ENCODE measurements at places on chromosomes 6 and 20.

DNA sequence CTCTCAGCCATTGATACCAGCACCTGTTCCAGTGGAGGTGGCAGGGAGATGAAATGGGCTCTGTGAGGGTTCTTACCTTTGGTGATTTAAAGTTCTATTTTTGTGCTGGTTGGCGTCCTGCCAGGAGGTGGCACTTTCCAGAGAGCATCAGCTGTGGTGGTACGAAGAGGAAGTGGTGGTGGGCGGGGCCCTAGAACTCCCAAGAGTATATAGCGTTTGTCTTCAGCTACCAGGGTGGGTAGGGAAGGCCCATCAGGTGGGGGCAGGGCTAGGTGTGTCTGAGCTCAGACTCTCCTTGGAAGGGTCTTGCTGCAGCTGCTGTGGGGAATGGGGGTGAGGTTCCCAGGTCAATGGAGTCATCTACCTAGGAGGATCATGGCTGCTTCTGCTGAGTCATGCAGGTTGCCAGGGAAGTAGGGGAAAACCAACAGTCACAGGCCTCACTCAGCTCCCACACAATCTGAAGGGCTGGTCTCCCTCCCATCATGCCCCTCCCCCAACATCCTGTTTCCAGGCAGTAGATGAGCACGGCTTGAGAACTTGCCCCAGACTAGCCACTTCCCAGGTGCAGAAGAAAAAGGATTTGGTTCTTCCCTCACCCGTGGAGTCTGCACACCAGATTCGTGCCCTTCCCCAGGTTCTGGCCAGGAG is 46.6 kb downstream of the MOXD1 start:
- no peak for DNase-seq

- no peak for DNase-seq
Measured at GRCh38 chr20:50585678-50586077, 75.5 kb downstream of the PTPN1 start.

DNA sequence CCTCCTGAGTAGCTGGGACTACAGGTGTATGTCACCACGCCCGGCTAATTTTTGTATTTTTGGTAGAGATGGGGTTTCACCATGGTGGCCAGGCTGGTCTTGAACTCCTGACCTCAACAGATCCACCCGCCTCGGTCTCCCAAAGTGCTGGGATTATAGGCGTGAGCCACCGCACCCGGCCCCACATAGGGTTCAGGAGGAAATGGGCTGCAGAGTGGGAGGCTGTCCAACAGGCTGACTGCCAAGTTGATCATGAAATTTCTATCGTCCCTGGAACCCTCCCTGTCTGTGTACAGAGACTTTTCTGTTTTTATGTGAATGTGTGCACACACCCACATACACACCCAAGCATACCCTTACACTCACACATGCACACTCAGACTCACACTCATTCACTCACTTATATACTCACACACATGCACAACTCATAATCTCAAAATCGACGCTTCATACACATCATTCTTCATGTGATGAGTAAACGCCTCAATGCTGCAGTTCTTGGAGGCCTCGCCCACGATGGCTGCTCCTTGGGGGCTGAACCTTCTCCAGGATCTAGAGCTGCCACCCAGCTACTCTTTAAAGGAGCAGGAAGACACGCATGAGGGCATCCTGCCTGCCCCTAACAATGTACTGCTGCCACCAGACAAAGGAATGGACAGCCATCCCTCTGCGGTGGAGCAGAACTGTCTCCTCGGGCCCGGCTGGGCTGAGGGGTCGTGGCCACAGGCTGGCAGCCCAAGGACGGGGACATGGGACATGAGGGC is 35.6 kb downstream of the SUN5 start:
- no peak for DNase-seq

GRCh38 chr20:17786221-17786718 is 86.5 kb downstream of the BANF2 start:
- DNase-seq = no peak

DNA sequence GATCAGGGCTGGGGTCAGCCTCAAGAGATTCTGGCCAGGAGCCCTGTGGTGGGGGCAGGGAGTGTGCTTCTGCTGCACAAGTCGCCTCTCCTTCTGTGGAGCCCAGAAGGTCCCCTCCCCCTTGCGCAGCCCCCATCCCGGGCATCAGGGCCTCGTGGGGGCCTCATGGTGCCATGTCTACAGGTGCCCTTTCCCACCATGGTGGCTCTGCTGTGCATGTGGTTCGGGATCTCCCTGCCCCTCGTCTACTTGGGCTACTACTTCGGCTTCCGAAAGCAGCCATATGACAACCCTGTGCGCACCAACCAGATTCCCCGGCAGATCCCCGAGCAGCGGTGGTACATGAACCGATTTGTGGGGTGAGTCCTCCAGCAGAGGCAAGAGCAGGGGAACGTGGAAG is 48.1 kb downstream of the TM9SF4 start:
- DNase-seq = no peak

DNA sequence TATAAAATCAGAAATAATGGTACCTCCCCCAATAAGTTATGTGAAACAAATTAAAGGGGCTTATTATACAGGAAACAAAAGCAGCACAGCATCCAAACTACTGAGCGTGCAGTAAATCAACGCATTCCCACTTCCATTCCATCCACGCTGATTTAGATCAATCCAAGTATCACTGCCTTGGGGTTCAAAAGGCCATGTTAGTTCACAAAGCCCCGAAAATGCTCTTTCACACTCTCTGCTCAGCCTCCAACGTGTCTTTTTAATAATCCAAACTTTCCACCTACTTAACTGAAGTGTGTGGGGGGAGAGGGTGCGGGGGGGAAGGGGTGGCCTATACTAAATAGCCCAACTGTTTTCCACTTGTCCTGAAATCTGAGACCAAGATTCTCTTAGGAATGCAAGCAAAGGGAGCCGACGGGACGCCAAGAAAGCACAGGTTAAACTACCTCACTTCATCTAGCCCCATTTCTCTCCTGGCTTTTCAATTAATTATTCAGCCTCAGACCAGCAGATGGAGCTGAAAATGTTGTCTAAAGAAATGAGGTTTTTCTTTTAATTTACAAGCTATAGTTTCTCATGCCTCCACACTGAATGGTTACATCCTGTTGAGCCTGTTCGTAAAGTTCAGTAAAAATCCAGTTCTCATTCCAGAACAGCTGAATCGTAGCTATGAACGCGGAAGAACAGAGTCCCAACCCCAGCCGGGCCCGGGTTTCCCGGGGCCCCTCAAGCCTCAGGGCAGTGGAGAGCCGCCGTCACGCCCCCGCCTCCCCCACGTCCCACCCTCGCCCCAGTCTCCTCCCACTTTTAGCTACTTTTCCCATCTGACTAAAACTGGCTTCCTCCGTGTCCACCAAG is 1.0 kb upstream of the NXT1 start:
- peak; percentile 33 for DNase-seq

- DNase-seq = no peak
Measured at GRCh38 chr20:32227306-32227705, 19.6 kb downstream of the POFUT1 start.

DNA sequence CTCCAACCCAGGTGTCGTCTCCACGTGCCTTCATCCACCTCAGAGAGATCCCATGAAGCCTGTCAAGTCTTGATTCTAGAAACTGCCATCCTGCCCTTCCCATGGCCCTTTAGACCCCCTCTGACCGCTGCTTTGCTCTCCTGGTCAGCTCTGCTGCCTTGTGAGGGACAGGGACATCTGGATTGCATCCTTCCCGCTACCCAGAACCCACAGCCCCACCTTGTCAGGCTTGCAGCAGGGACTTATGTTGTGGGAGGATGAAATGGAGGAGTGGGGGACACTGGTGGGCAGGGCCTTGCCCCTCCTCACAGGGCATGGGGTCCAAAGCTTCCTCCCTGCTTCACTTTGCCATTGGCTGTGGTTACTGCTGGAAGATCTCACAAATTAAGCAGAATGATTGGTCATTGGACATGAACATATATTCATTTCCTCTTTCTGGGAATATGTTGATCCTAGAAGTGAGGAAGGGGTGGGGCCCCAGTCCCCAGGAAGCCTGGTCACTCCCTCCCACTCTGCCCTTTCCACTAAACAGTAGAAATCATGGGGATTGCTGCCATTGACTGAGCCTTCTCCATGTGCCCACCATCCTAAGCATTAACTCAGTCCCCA is 4.5 kb downstream of the GLP1R start:
- no peak for DNase-seq

DNA sequence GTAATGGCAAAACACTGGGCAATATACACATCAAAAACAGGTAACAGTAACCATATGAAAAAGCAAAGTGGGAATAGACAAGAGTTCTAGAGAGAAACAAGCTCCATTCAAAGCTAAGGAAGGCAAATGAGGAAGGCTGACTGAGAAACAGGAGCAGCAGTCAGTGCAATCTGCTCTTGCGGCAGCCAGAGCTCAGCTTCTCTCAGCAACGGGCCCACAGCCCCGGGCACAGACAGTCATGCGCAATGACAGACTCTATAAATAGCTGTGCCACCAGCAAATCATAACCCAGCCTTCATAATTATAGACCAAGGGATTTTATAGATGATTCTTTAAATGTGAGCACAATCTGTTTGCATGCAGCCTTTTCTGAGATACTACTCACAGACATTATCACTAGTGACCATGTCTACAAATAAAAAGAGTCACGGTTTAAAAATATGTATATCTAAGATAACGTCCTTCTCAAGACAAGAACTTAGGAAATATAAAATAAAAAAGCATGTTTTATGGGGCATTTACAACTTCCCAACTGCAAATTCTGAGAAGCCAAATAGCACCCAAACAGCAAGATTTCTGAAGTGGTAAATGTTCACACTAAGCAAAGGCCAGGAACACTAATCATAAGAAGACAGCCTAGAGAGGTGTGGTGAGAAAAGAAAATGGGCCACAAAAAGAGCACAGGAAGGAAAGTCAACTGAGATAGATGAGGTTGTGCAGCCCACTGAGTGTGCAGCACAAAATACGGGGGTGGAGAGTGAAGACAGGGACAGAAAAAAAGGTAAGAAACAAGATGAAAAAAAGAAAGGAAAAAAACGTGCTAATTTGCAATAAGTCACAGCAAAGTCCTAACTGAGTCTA is 39.9 kb upstream of the BEND6 start:
- no peak for DNase-seq

- no peak for DNase-seq
Measured at GRCh38 chr6:37620519-37620918, 77.2 kb downstream of the MDGA1 start.

DNA sequence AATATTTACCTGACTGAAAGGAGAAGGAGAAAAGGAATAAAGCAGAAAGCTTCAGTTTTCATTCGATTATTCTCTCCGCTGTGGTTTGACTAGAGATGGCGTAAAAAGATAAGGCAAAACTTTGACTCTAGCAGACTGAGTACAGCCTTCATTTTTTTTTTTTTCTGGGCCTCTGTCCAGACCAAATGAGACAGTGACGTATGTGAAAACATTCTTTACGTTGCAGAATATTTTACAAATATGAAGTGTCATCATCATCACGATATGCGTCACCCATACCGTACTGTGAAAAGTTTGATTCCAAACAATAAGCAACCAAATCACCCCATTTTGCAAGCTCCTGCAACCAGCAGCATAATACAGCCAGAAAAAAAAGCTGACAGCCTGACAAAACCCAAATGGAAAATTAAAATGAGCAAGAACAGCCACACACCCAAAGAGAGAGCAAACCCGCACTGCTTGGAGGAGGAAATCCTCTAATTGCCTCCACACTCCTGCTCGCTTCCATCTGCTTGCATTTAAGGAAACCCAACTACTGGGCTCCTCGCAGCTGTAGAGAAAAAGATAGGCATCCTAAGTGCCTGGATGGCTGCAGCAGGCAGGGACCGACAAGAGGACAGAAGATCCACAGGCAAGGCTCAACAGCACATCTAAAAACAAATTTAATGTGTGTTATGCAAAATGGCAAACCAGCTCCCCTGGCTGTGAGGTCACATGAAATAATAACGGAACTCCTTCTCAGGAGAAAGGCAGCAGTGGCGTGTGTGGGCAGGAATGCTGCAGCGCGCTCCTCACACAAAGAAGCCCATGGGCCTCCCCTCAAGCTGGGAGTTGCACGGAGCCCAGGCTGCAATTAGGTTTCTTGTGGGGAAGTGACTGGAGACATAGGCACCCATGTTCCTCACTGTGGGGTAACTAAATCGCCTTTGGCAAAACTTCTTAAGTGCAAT is 113.1 kb downstream of the FYN start:
- DNase-seq = no peak

DNA sequence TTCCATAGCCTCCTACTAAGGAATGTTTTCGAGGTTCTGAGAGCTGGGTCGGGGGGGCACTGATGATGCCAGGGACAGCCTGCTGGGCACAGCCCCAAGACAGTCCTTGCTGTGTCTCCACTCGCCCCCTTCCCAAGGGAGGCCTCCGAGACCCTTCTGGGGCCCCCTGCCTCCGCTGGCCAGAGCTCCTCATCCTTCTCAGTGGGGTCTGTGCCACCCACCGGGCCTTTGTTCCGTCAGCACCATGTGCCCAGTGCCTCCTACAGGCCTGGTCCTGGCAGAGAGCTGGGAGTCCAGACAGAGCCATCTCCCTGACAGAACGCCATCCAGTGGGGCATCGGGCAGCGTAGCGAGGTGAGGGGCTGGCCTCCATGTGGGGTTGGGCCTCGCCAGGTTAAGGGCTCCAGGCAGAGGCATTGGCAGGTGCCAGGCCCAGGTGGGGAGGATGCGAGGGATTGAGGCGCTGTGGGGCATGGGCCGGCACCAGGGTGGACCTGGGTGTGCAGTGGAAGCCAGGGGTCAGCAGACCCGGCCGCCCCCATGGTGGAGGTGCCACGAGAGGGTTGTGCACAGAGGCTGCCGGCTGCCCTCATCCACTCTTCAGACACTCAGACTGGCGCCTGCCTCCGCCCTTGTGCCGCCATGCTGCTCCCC is 13.3 kb downstream of the RBM38 start:
- no peak for DNase-seq

DNA sequence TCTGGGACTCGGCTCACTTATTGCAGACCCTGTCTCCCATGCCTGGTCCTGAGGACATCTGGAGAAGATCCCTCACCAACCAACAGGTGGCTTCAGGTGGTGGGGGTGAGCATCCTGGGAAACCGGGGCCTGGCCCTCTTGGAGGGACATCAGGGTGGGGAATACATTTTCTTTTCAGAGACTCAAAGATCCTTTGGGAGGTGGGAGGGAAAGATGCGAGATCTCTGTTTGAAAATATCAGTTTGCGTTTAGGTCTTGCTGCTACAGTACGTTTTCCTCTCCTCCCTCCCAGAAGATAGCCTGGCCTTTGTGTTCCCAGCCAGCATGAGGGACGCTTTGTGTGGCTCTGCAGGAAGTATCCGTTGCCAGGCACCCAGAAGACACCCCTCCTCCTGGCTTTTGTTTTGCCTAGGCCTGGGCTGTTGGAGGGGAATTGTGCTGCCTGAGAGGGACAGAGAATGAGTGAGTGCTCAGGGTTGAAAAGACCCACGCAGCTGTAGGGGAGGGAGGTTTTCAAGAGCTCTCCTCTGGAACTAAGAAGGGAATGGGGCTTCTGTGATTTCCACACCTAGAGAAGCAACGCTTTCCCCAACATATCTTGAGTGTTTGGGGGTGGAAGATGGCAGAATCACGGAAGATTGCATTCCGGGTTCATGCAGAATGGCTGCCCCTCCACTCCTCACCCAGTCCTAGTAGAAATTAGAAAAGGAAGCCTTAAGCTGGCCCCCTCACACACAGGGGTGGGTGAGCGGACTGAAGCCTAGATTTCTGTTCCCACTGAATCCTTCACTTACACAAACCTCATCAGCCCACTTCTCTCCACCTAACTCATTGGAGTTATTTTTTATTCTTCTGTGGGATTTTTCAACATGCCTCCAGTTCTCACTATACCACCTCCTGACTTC is 22.0 kb upstream of the SLC2A12 start:
- DNase-seq = no peak

- peak; percentile 50 for DNase-seq
Measured at GRCh38 chr20:25865715-25866656, 169.3 kb upstream of the ZNF337 start.

GRCh38 chr20:54368570-54368969 is 106.8 kb upstream of the DOK5 start:
- DNase-seq = no peak

- no peak for DNase-seq
Measured at GRCh38 chr20:36261389-36262105, 25.3 kb downstream of the AAR2 start.

Measured in stimulated activated CD8-positive, alpha-beta memory T cell treated with anti-CD3 and anti-CD28 coated beads, Interleukin-4, amount 100 ng/mL, for 1 hour (primary cell).